ENCODE measurements at places on chromosomes 11 and 22.

DNA sequence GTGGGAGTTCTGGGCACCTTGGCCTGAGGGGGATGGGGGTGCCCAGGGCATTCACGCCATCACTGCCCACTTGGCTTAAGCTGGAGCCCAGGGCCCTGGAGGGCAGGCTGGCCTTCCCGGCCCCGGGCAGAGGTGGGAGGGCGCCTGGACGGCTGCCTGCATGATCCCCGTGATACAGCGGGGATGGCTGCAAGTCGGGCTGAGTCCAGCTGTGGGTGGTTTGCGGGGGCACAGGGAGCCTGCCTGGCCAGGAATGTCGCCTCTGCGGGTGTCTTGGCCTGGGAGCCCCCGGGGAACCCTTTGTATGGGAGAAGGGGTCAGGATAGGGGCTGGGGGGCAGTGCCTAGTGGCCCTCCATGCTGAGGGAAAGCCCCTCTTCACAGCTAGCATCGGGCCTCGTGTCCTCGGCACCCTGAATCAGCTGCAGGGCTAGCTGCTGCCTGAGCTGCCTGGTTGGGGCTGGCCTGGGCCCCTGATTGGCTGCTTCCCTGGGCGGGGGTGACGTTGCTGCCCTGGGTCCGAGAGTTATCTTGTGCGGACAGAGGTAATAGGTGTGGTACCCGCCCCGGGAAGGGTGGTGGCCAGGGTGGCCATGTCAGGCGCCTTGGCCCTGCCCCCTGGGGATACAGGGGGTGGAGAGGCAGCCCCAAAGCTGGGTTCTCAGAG, 8.3 kb downstream of the BRSK2 start:
- no peak for DNase-seq

GRCh38 chr11:44322243-44322642, 12.3 kb upstream of the ALX4 start:
- DNase-seq, result no peak

DNA sequence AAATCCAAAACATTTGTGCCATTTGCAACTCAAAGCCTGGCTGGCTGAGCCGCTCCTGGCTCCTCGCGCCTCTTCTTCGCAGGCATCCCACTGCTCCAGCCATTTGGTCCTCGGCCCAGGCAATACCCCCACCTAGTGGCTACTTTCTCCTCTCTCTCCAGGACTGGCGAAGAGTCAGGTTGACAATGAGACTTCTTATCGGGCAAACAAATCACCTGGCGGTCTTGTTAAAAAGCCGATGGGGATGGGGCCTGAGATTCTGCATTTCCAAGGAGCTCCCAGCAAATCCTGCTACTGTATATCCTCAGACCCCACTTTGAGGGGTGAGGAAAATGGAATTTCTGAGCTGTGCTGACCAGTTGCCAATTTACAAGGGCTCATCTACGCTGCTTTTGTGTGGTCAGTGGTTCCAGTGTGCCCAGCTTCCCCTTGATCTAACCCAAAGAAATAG, 89.0 kb downstream of the ISX start:
- peak; percentile 82 for DNase-seq

DNA sequence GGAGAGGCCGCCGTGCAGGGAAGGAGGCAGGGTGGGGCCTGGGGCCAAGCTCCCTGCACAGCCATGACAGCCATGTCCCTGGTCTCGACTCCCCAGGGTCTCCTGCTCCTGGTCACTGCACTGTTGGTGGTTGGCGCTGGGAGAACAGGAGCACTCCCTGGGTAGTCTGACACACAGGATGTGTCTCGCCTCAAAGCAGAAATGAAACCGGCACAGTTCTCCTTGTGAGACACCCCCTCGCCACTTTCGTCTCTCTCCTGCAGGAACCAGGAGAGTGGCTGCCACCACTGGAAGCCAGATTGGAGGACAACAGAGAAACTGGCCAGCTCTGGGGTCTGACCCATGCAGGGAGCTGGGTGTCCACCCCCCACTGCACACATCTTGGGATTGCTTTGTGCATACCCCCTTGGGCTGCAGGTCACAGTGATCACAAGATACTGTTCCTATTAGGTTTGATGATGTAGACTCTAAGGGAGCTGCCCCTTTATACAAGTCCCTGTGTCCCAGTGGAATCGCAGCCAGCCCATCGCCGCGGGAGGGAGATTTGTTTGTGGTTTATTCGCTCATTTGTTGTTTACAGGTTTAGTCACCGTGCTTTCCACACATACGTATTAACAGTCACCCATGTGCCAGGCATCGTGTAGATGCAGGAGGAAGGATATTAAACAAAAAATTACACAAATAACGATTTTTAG, 27.0 kb upstream of the YWHAH start:
- DNase-seq, result no peak

- no peak for DNase-seq
Observed at GRCh38 chr22:39444247-39444800, 12.5 kb upstream of the MGAT3 start.

DNA sequence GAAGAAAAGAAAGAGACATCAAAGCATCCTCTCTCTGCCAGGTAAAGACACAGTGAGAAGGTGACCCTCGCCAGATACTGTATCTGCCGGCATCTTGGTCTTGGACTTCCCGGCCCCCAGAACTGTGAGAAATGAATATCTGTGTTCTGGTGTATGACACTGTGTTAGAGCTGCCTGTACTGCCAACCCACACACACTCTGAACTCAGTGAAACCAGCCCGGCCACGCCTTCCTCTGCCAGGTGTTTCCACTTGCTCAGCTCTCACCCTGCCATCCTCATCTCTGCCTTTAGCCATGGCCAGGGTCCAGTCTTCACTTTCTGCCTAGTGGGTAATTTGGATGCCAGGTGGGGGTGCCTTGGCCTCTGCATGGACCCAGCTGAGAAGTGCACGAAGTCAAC, 24.0 kb downstream of the CBX7 start:
- no peak for DNase-seq

DNA sequence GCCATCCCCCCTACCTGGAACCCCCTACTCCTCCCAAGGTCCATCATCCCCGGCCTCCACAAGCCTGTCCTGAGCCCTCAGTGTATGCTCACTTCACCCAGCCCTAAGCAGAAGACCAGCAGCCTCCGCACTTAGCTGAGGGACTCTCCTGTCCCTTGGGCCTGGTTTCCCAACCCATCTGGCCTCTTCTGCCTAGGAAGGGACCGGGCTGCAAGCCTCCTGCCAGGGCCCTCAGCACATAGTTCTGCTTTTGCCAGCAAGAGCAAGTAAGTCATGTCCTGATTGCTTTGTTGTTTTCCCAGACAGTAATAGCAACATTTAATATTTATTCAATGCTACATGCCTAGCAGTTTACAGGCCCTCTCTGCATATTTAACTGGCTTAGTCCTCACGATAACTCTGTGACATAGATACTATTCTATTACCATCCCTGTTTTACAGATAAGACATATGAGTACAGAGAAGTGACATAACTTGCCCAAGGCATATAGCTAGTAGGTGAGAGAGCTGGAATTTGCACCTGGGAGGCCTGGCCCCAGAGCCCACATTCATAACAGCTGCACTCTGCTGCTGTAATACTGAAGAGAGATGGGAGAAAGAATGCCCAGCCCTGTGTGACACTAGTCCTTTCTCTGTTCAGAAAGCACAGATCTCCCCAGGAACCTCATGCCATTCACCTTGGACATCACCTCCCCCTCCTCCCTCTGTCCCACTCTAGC, 139.2 kb downstream of the PARVA start:
- DNase-seq, result no peak

GRCh38 chr11:92224407-92225124, at the start of gene FAT3:
Gene FAT3, plus strand, starts transcription at chr11:92224818. Its CDS starts 127,295 bp downstream, at chr11:92352113.
- DNase-seq, result peak; percentile 48

- DNase-seq, result no peak
Observed at GRCh38 chr11:61683961-61684869, 4.0 kb downstream of the DAGLA start.

DNA sequence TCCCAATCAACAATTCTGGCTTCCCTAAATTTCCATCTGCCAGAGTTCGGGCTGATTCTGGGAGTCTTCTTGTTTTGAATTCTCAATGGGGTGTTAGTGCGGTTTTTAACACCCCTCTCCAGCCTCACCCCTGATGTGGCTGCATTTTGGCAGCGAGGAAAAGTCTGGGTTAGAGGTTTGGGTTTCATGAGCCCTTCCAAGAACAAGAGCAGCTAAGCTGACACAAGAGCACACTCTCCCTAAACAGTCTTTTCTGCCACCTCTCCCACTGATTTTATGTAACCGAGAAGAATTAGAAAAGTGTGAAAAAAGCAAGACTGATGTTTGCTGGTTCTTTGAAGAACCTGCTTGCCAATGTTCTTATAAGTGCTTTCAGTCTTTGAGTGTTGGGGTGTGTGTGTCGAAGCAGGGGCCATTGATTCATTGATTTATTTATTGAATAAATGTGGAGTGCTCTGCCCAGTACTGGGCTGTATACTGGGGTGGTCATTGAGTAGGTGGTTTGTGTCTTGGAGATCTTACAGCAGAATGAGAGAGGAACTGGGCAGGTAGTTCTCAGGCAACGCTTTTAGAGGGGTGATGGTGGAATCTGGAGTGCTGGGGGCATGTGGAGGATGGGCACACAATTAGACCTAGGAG, 101.5 kb downstream of the TRAF6 start:
- no peak for DNase-seq

DNA sequence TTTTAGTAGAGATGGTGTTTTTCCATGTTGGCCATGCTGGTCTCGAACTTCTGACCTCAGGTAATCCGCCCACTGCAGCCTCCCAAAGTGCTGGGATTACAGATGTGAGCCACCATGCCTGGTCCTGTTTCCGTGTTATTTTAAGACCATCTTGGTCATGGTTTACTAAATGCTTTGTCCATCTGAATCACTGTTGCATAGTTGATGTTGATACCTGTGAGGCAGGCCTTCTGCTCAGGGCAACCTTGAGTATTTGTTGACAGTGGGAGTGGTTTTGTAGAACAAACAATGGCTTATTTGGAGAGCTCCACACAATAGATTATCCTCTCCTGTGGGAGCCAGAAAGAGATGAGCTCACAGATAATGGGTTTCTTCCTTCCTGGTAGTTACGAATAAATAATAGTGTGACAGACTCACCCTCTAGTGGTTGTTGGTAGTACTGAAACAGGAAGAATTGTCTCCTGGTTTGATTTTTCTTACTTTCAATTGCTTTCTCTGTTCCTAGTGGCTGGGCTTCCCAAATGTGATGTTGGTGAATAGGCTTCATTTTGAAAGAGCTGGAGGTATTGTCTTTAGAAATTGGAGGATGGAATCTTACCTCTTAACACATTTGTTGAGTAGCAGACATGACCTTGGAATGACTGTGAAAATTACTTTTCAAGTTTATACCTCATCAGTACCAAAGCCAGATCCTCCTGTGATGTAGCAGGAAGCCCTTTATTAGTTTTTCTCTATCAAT, 39.0 kb downstream of the CTNND1 start:
- DNase-seq, result peak; percentile 40

DNA sequence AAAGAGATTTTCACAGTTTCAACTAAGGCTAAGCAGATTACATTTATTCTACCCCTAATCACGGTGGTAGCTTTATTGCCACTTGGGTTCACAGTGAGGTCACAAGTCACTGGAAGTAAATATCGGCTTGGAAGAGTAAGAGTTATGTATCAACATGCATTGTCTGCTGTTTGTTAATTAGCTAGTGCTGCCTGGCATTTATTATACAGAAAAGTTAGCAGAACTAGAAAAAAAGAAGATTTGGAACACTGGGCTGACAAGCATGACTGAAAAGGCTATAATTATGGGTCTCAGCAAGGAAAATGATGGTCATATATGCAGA, 13.7 kb upstream of the RAB38 start:
- no peak for DNase-seq

- DNase-seq, result no peak
Observed at GRCh38 chr11:69209421-69210309, 53.9 kb downstream of the SMIM38 start.

DNA sequence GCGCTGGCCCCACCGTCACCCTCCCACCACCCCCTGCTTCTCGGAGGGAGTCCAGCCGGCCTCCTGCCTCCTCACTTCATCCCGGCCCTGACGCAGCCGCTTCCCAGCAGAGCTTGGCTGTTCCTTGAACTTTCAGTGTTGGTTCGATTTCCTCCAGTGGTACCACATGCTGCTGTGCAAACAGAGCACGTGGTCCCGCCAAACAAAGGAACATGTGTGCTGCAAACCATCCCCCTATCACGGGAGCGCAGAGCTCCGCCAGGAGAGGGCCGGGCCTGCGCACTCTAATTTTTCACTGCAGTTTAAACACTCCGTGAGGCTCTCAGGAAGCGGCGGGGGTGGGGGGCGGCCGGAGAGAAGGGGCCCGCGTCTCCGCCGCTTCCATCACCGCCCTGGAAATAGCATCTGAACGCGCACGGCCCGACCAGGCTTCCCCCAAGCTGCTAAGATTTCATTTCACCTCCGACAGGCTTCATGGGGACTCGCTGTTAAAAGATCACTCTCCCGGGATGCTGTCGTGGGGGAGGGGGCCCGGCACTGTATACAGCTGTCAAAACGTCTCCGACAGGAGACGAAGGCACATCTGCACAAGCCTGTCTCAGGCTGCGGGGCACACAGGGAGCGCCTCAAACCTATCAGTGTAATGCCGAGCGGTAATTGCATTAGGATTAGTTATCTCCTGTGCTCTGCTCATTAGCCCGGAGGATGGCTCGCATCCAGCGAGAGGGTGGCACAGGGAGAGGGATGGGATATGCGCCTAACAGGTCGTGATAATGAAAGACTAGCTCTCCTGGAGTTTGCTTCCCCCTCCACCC, 269.9 kb upstream of the SORL1-AS1 start:
- DNase-seq, result peak; percentile 64

GRCh38 chr22:27331526-27332281, 469.9 kb downstream of the MN1 start:
- DNase-seq, result peak; percentile 69

DNA sequence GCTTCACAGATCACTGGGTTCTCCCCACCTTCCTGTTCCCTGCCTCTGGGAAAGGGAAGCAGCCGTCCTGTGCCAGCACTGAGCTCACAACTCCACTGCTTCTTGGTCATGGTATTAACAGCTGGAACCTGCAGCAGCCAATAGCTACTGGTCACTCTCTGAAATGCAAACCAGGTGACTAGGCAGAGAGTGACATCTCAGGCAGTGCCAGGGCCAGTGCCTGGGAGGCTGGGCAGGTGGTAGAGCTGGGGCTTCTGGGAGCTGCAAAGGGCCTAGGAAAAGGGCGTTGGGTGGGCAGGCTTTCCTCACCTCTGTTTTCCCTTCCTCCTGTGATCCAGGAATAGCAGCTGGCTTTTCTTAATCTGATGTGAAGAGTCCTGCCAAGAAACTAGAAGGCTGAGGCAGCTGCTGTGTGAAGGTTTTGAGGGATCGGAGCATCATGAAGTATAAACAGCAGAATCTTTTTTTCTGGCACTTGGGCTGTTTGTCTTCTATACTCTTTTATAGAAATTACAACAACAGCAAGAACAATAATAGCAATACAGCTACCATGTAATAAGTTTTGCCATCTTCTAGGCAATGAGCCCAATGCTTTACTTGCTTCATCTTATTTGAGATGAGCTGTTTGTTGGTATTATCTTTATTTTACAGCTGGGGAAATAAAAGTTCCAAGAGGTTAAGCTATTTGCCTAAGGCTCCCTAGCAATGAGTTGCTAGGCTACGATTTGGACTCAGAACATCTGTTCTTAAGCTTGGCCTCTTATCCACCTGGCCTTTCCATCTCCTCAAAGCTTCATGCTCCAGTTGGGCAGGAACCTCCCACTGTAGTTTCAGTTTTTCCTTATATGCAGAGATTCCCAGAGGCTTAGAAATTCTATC, 22.0 kb upstream of the CD44 start:
- DNase-seq, result no peak
